ENCODE measurements at places on chromosomes 2 and 18.

GRCh38 chr18:53792762-53793161 lies 431.7 kb downstream of the MBD2 start:
- DNase-seq: no peak

DNA sequence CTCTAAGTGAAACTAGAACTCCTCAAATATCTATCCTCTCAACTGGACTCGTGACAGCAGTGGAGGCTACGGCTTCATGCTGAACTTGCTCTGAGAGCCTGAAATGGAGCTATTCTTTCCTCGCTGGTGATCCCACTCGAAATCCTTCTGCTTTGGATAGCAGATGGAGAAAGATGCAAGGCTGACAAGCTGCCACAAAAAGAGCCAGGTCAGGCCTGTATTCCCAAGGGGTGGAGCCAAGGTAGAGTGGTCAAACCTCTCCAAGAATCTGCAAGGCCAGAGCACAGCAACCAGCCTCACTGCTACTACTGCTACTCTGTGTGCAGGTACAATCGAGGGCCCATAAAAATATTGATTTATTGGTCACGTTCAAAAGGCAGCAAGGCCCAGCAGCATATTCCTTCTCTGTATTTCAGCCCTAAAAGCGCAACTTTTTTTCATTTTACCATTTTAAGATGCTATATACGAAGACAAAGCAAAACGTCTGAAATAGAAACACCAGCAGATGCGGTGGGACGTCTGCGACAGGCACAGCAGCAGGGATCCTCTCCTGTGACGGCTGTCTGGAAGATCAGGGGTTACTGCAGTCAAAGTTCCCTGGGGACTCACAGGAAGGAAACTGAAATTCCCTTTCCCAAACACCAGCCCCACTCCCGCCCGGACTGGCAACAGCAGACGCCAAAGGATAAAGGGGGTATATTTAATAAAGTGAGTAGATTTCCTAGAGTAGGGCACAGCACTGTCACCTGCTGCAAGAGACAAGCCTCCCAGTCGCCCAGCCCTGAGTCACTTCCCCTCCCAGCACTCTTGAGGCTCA lies 2.4 kb downstream of the SPRED2 start:
- no peak for DNase-seq

DNA sequence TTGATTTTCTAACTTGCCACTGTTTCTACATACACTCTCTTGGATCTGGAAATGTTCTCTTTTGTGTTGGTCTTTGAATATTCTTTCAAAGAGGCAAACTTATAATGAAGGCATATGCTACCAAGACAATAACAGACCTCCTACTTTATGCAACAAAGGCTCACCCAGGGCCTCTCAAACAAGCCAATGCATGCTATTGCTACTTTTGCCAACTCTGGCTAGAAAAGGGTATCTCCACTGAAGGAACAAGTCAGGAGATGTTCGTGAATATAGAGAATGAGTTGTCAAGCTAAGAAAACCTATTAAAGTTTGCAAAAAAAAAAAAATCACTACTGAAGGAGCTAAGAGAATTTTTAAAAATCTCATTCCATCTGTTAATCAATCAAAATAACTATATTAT lies 15.9 kb upstream of the DSG2 start:
- no peak for DNase-seq

- DNase-seq: no peak
Measured at GRCh38 chr18:54090856-54091255, 133.6 kb downstream of the MBD2 start.

DNA sequence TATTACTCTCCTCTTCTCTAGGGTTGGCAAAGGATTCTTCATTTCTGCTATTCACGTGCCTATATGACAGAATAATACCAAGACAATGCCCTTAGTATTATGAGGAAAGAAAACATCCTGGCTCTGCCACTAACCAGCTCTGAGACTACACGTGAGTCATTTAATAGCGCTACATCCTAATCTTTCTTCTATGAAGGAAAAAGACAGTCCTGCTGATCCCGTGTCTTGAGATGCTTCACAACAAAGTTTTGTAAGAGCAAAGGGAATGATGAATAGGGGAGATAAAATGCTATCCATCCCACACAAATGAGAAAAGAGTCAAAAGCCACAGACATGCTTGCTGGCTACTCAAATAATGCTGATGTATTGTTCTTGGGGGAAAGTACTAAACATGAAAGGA lies 152.8 kb downstream of the PID1 start:
- no peak for DNase-seq

DNA sequence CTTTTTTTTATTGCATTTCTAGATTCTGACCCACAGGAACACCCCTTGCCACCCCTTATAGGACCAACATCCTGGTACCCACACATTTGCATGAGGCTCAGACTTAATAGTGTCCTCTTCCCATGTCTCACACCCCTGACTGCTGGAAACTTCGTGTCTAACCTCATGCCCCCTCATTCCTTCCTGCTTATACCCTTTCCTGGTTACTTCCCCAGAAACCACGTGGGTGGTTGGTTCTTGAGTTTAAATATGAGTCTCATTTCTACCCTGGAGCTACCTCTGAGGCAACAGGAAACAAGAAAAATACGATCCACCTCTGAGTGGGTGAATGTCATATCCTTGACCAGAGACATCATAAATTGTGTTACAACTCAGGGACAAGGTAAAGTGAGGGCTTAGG lies 1.6 kb downstream of the TNP1 start:
- no peak for DNase-seq
